ENCODE measurements at places on chromosomes 3 and 15. TPM values are rescaled to one million over a fixed set of nuclear protein-coding genes. Genes with fewer than 3 reads are reported as not detected.

CPNE9 gene
- total RNA-seq: not detected

RARRES1 gene
- 110 TPM for total RNA-seq

DNA sequence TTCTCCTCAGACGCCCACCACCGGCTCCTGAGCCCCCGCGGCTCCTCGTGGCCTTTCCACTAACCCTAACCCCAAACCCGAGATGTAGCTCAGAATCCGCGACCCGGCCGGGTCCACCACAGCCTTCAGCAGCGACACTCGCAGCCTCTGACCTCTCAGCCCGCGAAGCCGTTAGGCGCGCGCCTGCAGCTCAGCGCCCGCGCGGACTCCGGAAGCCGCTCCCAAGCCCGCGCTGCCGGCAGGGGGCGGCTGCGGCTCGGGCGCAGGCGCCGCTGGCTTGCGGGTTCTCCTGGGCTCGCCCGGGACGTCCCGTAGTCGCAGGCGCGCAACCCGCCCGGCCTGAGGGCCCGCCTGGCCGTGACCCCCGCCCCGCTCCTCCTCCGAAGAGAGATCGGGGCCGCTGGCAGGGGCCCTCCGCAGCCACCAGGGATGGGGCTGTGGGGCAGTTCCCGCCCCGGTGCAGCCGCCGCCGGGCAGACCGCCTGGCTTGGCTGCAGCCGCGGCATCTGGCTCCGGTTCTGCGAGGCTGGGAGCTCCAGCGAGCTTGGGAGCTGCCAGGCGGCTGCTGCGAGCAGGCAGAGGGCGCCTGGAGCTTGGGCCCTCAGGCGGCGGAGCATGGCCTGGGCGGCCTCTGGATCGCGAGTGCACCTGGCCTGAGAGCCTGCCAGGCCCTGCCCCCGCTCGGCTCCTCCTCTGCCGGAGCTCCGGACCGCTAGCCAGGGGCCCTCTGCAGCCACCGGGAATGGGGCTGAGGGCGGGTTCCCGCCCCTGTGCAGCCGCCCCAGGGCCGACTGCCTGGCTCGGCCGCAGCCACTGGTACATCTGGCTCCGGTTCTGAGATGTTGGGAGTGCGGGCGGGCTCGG lies 120.7 kb downstream of the LMLN start:
- DNase-seq: peak; percentile 80

- DNase-seq: no peak
Measured at GRCh38 chr15:65338366-65338765, 33.9 kb downstream of the RNU5B-1 start.

- no peak for DNase-seq
Measured at GRCh38 chr3:14630404-14631100, 21.0 kb upstream of the CCDC174 start.

DNA sequence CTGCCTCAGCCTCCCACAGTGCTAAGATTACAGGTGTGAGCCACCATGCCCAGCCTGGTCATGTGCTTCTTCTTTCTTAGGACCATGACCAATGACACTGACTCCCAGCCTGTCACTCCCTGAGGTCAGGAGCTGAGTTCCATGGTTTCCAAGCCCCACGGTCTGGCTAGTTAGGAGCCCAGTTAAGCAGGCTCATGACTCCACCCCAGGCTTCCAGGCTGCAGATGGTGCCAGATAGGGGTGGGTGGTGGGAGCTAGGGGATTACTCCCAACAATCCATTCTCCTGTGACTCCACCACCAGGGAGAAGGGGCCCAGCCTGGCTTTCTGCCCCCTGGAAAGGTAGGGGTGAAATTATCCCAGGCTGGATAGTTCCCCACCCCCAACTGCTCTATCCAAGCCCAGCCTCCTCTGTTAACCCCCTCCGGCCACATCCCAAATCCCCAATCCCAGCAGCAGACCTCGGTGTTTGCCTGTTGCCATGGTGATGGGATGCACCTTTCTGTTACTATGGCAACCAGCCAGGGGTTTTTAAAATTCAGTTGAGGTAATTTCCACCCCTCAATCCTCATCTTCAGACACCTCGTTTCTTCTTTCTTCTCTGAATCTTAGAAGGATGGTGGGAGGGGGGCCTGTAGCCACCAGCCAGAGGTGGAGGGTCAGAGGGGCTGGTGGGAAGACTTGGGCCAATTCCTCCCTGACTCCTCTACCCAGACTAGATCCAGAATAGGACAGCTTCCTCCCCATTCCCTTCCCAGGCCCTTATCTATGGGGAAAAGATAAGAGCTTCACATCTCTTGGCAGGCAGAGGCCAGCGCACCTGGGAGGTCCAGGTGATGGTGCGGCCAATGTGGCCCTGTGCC lies 22.5 kb upstream of the SEMA3F start:
- DNase-seq: no peak

Data from lung (tissue), 17 donors.